ENCODE measurements at places on chromosomes 12 and 14. TPM values are rescaled to one million over a fixed set of nuclear protein-coding genes. Genes with fewer than 3 reads are reported as not detected.

The CCDC38 gene
- 0.39 TPM for total RNA-seq

The ETFBKMT gene
- 0.53 TPM for total RNA-seq

The AKAP6 gene
- total RNA-seq = 3.8 TPM

DNA sequence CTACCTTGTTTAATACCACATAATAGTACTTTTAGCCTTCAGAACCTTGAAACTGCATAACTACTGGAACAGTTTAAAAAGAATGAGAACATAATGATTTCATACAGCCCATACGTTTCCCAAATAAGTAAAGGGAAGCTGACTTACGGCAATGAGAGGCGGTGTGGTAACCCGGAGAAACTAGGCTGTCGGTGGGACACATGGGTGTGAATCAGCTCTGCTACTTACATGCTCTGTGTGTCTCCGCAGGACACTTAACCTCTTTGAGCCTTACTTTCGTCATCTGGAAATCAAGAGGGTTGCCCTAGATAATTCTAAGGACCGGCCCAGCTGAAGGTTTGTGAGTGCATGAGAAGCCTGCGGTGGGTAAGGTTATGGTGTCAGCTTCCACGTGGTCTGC, 49.3 kb upstream of the PLEKHG3 start:
- DNase-seq = no peak

GRCh38 chr12:13222076-13222475, 25.6 kb downstream of the EMP1 start:
- no peak for DNase-seq

The PLEKHH1 gene
- total RNA-seq = 0.97 TPM

DNA sequence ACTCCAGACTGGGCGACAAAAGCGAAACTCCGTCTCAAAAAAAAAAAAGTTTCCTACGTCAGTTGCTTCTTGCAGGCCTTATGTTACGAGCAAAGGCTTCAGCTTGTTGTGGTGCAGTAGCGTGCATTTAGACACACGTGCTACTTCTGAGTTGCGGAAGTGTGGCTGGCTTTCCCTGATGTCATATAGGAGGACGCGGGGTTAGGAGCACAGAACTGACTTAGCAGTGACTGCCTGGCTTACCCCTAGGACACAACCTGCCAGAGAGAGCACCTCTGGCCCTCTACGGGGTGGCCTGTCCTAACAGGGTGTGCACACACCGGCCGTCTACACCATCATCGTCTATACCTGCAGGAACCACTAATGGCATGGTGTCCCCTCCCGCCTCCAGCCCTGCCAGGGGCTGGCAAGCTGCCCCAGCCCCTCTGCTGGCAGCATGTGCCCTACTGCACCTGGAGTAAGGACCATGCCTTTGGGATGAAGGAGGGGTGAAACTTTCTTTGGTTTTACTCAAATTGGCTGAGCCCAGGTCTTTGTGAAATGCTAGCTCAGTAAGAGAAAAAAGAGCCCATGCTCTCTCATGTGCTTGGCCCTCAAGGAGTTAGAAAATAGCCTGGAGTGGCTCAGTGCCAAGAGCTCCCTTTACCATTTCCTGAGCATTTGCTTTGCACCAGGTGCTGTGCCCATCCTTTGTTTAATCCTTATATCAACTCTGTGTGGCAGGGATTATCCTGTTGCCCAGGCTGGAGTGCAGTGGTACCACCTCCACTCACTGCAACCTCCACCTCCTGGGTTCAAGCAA, 1.7 kb upstream of the GPR68 start:
- DNase-seq = no peak

The RAN gene
- total RNA-seq = 606 TPM

The ZNF664 gene
- 19.5 TPM for total RNA-seq

- DNase-seq = no peak
Measured at GRCh38 chr14:99467336-99468078, 13.2 kb downstream of the SETD3 start.

The GLIPR1L1 gene
- not detected for total RNA-seq

The SMCO2 gene
- total RNA-seq = not detected

DNA sequence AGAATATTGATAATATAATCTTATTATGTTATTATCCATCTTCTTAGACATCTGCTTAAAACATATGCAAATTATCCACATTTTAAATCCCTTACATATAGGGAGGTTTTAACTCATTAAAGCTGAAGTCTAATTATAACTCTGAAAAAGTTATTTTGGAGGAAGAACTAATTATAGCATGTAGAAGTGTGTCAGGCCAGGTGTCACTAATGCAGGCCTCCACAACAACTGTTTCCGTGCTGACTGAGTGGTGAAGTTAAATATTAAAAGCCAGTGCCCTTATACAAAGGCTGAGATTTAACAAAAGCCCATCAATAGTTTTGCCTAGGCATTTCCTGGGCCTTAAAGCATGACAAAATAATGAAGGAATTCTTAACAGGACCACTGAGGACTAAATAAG, 157.4 kb downstream of the LRRK2 start:
- no peak for DNase-seq

DNA sequence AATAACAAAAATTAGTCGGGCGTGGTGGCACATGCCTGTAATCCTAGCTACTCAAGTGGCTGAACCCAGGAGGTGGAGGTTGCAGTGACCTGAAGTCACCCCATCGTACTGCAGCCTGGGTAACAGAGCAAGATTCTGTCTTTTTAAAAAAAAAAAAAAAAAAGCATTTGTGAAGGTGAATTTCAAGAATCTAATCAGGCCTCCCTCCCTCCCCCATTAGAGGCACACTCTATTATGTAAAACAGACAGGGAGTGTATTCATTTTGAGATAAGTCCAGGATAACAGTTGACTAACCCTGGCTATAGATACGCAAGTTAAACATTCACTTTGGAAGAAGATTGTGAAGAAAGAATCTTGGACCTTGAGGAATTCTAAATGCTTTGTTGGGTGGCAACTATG, 2.9 kb downstream of the RESF1 start:
- no peak for DNase-seq

DNA sequence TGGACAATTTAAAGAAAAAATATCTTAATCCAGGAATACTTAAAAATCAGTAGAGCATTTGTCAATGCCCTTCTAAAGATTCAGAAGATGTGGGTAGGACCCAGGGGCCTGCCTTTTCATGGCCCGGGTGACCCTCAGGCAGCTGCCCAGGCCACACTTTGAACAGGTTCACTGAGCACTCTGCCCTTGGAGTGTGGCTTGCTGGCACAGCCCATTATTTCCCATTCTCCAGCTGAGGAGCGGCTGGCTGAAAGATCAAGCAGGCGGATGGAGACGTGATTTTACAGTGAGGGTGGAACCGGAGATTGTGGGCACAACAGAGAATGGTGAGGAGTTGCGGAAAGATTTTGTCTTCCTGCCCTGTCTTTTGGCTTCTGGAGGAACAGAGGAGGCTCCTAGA, 7.1 kb upstream of the PRPH start:
- DNase-seq = no peak

The PUS1 gene
- 14.3 TPM for total RNA-seq

DNA sequence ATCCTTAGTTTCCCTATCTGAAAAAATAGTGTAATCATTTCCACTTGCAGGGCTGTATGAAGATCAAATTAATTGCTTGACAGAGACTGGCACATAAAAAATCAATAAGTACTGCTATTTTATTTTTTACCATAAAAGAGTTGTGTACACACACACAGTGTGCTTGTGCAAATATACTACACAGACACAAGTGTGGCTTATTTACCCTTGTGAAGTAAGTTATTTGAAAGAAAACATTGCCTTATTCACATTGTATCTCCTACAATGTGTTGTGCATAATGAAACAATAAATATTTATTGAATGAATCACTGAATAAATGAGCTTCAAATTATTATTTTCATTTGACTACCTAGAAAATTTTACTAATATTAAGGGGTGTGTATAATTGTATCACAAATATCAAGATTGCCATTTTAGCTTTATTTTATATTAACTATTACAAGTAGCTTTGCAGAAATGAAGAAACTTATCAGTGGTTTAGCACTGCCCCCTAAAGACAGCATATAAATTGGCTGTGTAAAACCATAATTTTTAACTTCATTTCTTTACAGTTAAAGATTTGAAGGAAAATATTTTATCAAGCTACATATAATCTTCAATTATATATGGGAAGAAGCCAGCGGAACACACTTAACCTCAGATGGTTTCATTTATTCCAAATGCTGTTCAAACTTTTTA, 11.3 kb downstream of the GARIN6 start:
- no peak for DNase-seq

DNA sequence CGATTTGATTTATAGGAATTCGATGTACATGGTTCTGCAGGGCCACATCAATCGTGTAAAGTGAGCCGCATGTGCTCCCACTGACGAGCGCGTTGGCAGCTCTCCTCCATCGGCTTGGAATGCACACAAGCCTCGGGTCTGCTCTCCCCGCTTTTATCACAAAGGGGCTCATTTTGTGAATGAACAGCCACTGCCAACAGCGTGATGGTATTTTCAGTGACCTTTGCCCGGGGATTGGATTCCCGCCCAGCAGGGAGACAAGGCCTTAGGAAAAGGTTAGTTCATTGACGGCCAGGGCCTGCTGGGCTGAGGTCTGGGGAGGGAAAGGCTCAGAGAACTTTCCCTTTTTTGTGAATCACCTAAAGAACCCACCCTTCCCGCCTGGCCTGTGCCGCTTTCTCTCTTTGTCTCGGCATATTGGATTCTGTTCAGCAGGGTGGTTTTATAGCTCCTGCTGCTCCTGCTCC, 232.1 kb downstream of the MSRB3 start:
- no peak for DNase-seq

The TMEM30B gene
- total RNA-seq = not detected

DNA sequence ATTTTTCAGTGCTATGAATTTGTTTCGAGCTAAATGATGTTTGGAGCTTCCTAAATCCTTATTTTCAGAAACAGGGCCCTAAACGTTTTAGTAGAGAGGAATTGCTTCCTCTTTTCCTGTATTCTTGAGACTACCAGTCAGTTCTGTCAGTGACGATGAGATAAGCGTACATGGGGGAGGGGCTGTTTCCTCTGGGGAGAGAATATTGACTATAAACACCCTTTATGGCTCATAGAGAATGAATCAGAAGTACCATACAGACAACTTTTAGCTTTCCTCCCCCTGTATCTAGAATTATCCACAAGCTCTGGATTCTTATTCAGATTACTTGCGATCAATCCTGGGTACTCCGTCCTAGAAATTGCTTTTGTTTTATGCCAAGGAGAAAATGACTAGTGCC, 5.1 kb downstream of the TBK1 start:
- no peak for DNase-seq

- no peak for DNase-seq
Measured at GRCh38 chr12:57119294-57120085, 8.3 kb upstream of the STAT6 start.

GRCh38 chr14:20429801-20430669, 5.9 kb downstream of the KLHL33 start:
- DNase-seq = no peak

DNA sequence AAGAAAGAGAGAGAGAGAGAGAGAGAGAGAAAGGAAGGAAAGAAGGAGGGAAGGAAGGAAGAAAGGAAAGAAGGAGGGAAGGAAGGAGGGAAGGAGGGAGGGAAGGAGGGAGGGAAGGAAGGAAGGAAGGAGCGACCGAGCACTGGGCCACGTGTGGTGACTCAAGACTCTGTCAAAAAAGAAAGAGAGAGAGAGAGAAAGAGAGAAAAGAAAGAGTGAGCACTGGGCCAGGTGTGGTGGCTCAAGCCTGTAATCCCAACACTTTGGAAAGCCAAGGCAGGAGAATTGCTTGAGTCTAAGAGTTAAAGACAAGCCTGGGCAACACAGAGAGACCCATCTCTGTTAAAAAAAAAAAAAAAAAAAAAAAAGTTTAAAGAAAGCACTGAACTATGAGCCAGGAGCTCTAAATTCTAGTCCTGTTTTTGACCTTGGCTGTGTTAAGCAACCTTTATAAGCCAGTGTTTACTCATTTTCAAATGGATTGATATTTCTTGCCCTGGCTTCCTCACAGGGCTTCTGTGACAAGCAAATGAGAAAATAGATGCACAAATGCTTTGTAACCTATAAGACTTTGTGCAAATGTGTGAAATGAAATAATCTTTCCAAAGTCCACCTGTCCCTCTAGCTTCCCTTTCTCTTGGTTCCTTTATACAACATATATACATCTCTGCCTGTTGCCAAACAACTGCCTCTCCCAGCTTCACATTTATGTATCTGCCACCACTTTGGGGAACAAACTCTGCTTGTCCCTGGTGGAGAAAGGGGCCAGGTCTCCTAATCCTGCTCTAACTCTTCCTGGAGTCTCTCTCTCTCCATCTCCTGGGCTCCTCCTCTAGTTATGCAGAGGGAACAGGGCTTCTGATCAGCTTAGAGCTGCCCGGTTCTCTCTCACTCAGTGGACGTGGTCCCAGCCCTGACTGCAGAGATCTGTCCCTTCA, 16.1 kb upstream of the PLEKHG6 start:
- DNase-seq = no peak

GRCh38 chr12:3038926-3039510, 38.2 kb upstream of the TSPAN9 start:
- no peak for DNase-seq

DNA sequence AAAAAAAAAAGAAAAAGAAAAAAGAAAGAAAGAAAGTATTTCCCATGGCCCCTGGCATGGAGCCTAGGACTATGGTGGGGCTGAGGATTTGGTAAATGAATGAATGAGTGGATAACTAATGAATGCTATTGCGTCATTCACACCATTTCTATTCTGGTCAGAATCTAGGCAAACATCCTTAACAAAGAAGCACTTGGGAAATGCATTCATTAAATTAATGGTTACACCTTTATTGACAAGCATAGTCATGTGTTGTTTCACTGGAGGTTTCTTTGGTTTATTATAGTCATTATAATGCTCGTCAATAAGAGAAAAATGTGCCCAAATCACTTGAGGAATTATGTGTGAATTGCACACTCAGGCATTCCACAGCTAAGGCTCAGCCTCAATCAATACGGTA, 13.6 kb upstream of the AQP2 start:
- no peak for DNase-seq

GRCh38 chr12:56941299-56942017, 7.2 kb upstream of the SDR9C7 start:
- DNase-seq = no peak

The PTPRB gene
- 4.5 TPM for total RNA-seq

DNA sequence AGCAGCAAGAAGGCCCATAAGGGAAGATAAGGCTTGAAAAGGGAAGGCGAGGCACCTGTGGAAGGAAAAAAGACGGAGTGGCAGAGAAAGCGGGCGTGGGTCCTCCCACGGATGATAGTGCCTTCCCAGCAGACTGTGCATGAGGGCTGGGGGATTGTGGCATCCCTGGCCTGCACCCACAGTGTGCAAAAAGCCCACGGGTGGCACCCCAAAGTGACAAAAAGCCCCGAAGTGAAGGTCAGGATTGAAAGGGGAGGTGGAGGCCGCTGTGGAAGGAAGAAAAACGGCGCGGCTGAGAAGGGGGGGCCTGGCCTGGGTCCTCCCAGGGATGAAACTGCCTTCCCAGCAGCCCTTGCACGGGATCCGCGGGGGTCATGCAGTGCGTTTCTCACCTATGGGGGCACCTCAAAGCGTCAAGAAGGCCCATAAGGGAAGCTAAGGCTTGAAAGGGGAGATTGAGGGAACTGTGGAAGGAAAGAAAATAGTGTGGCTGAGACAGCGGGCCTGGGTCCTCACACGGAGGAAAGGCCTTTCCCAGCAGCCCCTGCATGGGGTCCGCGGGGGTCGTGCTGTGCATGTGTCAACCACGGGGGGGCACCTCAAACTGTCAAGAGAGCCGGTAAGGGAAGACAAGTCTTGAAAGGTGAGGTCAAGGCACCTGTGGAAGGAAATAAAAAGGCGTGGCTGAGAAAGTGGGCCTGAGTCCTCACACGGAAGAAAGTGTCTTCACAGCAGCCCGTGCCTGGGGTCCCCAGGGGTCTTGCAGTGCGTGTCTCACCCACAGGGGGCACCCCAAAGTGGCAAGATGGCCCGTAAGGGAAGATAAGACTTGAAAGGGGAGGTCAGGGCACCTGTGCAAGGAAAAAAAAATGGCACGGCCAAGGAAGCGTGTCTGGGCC, 274.1 kb downstream of the ALG10 start:
- DNase-seq = no peak

- DNase-seq = no peak
Measured at GRCh38 chr14:92927349-92928257, 4.7 kb downstream of the CHGA start.
